T-helper 17 cell (primary cell): ENCODE measurements at places on chromosomes 1 and 21. TPM values are rescaled to one million over a fixed set of nuclear protein-coding genes. Genes with fewer than 3 reads are reported as not detected.
A peak's percentile ranks its signal among the peaks of the same experiment; 100 is the strongest.

- H3K4me3 ChIP-seq, result no peak overlapping the region
- H3K4me1 ChIP-seq, result no peaks in the 10 kb centered on the region
- no peaks in the 10 kb centered on the region for H3K36me3 ChIP-seq
- H3K27ac ChIP-seq, result no peak overlapping the region
Measured at GRCh38 chr1:59631561-59632255, 183.0 kb upstream of the HOOK1 start.

The KPRP gene
- not detected for total RNA-seq

GRCh38 chr1:171460018-171460620 is 25.2 kb upstream of the PRRC2C start:
- H3K4me3 ChIP-seq, result no peak overlapping the region
- DNase-seq, result no peak
- no peak overlapping the region for H3K27ac ChIP-seq

GRCh38 chr21:33668620-33669019 is 26.3 kb downstream of the ITSN1 start:
- H3K4me3 ChIP-seq, result no peak overlapping the region
- no peak overlapping the region for H3K27ac ChIP-seq
- peaks cover 6% of the 10 kb centered on the region for H3K4me1 ChIP-seq
- DNase-seq, result no peak

- H3K27me3 ChIP-seq, result no peaks in the 10 kb centered on the region
- no peak for DNase-seq
- H3K4me1 ChIP-seq, result peaks cover 11% of the 10 kb centered on the region
- peaks cover 6% of the 10 kb centered on the region for H3K36me3 ChIP-seq
Measured at GRCh38 chr1:15508700-15509487, 15.1 kb downstream of the CASP9 start.

GRCh38 chr1:246066573-246066972 is 440.5 kb downstream of the SMYD3 start:
- H3K27ac ChIP-seq, result no peak overlapping the region
- H3K4me1 ChIP-seq, result peaks cover 16% of the 10 kb centered on the region
- H3K27me3 ChIP-seq, result no peaks in the 10 kb centered on the region
- no peak for DNase-seq
- no peak overlapping the region for H3K4me3 ChIP-seq
- peaks cover 7% of the 10 kb centered on the region for H3K36me3 ChIP-seq

DNA sequence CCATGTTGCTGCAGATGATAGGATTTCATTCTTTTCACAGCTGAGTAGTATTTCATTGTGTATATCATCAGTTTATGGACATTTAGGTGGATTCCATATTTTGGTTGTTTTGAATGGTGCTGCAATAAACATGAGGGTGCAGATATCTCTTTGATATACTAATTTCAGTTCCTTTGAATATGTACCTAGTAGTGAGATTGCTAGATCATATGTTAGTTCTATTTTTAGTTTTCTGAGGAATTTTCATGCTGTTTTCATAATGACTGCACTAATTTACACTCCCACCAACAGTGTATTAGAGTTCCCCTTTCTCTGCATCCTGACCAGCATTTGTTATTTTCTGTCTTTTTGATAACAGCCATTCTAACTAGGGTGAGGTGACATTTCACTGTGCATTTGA is 82.1 kb downstream of the BRINP2 start:
- H3K27me3 ChIP-seq, result no peaks in the 10 kb centered on the region
- no peak overlapping the region for H3K27ac ChIP-seq
- DNase-seq, result no peak

The ELF3 gene
- total RNA-seq, result 2.0 TPM

DNA sequence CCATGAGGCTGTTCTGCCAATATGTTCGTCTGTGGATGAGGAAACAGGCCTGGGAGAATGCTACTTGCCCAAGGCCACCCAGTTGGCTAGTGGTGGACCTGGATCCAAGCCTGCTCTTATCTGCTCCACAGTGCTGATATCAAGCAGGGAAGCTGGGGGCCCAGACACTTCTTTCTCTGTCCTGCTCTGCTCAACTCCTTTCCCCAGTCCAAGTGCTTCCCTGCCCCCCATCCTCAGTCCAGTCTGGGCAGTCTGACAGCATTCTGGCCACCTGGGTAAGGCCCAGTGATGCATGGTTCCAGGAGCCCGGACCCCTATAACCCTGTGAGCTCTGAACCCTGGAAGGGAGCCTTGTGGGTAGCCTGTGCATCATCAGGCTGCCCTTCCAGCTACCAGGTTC is 4.2 kb upstream of the PAQR7 start:
- peaks cover 13% of the 10 kb centered on the region for H3K4me1 ChIP-seq
- no peaks in the 10 kb centered on the region for H3K27me3 ChIP-seq
- DNase-seq, result no peak
- no peak overlapping the region for H3K27ac ChIP-seq

DNA sequence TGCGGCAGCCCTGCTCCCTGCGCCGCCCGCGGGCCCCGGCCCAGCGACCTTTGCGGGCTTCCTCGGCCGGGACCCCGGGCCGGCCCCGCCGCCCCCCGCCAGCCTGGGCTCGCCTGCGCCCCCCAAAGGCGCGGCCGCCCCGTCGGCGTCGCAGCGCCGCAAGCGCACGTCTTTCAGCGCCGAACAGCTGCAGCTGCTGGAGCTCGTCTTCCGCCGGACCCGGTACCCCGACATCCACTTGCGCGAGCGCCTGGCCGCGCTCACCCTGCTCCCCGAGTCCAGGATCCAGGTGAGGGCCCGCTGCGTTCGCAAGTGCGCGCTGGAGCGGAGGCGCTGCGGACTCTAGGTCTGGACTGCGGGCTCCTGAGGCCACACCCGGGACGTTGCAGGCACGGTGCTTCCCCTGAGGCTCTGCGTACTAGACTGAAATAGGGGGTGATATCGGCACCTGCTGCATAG is 351 bp downstream of the MIXL1 start:
- no peaks in the 10 kb centered on the region for H3K4me1 ChIP-seq
- H3K36me3 ChIP-seq, result no peaks in the 10 kb centered on the region
- no peak overlapping the region for H3K27ac ChIP-seq
- peaks cover 39% of the 10 kb centered on the region for H3K27me3 ChIP-seq
- DNase-seq, result no peak

DNA sequence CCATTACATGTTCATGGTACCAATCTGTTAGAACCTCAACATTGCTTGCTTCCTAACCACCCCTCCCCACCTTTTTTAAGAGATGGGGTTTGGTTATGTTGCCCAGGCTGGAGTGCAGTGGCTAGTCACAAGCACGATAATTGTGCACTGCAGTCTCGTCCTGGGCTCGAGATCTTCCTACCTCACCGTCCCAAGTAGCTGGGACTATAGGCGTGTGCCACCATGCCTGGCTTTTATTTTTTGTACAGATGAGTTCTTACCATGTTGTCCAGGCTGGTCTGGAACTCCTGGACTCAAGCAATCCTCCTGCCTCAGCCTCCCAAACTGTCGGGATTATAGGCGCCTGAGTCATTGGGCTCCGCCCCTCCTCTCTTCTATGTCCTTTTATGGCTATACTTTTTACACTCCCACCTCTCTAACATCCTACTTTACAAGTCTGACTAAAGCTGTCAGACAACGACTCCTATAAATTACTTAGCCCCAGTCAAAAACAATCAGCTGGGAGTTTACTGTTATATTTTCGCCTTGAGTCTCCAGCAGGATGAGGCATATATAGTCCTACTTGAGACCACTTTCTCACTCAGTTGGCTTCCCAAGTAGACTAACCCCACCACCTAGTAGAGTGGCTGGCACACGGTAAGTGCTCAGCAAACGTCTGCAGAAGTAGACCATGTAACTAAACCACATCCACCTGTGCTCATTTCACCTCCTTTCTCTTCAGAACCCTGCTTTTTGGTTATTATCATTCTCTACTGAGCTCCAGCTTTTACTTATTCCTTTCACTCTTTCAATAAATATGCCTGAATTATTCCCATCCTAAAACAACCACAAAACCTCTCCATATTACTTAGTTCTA is 13.8 kb downstream of the ENSA start:
- H3K4me3 ChIP-seq, result peak overlapping the region; percentile 54
- DNase-seq, result no peak
- H3K36me3 ChIP-seq, result peaks cover 2% of the 10 kb centered on the region
- peak overlapping the region; percentile 93 for H3K27ac ChIP-seq
- no peaks in the 10 kb centered on the region for H3K27me3 ChIP-seq

The CACHD1 gene
- total RNA-seq, result not detected

DNA sequence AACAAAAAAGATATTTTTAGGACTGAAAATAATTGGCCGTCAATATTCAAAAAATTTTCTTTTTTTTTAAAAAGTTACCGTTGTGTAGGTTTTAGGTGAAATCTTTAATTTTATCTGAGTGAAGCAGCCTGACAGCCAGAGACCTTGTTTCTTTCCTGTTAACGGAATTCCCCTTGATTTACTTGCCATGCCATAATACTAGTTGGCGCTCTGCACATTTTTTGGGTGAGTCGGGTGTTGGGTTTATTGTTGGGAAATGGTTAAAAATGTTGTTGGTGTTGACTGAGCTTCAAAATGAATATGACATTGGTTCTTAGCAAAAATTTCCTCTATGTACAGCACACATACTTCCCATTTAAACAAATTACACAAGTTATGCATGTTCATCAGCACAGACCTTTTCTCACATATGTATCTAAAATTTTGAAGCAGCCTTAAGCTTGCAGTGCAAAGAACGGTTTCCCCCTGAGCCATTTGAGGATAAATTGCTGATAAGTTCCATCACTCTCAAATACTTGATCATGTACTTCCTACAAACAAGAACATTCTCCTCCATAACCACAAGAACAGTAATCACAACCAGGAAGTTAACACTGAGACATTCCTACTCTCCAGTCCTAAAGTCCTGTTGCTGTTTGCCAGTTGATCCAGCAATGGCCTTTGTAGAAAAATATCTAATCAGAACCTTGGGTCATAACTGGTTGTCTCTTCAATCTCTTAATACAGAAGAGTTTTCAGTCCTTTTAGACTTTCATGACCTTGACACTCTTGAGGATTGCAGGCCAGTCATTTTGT is 34.2 kb downstream of the CAMTA1 start:
- no peak overlapping the region for H3K4me3 ChIP-seq
- H3K36me3 ChIP-seq, result no peaks in the 10 kb centered on the region
- no peaks in the 10 kb centered on the region for H3K27me3 ChIP-seq
- H3K27ac ChIP-seq, result peak overlapping the region; percentile 51
- no peak for DNase-seq

DNA sequence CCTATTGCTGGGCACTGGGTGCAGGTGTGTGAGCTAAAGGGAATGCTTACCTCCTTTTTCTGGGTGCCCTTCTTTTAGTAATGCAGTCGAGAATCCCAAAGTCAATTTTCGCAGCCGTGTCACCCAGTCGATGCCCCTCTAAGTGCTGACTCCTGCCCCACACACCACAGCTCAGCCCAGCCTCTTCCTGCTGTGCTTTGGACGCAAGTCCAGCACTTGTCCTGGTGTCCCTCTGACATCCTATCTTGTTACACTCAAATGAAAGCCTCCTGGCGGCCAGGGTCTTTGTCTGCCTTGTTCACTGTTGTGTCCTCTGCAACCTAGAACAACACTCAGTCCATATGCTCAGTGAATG is 58.5 kb upstream of the RUNX3 start:
- DNase-seq, result no peak
- peaks cover 64% of the 10 kb centered on the region for H3K4me1 ChIP-seq
- no peak overlapping the region for H3K4me3 ChIP-seq

The DENND2D gene
- total RNA-seq, result 62.4 TPM

DNA sequence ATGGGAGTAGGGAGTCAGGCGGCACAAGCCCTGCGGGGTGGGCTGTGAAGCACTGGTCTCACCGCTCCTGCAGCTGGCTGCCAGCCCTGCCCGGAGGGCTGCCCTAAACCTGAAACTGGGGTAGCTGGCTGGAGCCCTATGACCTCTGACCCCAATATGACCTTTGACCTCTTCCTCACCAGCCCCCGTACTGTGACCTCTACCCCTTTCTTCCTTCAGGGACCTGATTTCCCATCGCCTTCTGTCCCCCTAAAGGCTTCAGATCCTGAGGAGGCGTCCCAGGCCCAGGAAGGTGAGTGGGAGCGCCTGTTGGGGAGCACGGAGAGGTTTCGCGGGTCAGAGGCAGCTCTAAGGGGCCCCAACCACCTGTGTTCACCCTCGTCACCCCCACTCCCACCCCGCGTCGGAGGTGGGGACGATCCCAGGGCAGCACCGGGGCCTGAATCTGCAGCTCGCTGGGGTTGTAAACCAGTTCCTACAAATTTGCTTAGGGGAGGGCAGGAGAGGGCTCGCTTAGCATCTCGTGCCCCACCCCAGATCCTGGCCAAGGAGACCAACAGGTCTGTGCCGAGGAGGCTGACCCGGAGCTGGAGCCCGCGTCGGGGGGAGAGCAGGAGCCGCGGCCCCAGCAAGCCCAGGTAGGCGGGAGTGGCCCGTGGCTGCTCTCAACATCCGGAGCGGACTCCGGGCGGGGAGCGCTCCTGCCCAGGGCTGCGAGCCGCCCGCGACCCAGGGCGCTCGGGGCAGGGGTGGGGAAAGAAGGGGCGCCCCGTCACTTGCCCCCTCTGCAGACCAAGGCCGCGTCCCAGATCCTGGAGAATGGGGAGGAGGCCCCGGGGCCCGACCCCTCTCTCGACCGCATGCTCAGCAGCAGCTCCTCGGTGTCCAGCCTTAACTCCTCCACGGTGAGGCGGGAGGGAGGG is 7.3 kb downstream of the SYTL1 start:
- peak overlapping the region; percentile 59 for H3K27ac ChIP-seq
- no peaks in the 10 kb centered on the region for H3K27me3 ChIP-seq
- DNase-seq, result peak; percentile 42
- H3K36me3 ChIP-seq, result peaks cover 7% of the 10 kb centered on the region
- H3K4me3 ChIP-seq, result peak overlapping the region; percentile 84
